DMS53 (cell line): ENCODE measurements at places on chromosomes 11 and 22.

GRCh38 chr22:46589871-46590271 is 30.3 kb upstream of the GRAMD4 start:
- DNase-seq = no peak

- DNase-seq = no peak
These were observed 21.7 kb upstream of the PICK1 start for GRCh38 chr22:38035530-38035885.

GRCh38 chr22:37739035-37739434 is 42.2 kb downstream of the TRIOBP start:
- no peak for DNase-seq

DNA sequence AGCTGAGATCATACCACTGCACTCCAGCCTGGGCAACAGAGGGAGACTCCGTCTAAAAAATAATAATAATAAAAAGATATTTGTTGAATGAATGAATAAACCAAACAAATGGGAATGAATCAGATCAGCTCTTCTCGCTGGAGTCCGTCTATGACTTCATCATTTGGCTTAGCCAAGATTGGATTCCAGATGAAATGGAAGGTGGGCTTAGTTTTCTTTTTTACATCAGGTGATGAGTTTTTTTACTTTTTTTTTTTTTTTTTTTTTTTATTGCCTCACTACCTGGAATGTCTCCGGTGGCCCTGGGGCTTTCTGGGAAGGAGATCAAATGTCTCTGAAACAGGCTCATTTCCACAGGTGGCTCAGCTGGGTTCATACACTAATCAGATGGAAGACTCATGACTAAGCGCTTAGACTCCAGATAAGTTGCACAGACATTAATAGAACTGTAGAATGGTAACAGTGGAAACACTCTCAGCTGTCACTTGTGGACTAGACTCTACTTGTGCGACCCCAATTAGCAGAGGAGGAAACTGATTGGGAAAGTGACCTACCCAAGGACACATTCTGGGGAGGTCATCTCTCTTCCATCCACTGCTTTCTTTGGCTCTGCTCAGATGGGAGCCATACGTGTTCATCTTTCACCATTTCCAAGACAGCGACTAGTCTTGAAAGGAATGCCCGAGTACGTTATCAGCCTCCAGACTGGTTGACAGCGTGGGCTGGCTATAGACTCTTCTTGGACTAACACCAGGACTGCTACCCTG is 20.5 kb upstream of the RBFOX2 start:
- no peak for DNase-seq

- DNase-seq = peak; percentile 65
These were observed 138.7 kb downstream of the TRIM29 start for GRCh38 chr11:119999220-119999619.

DNA sequence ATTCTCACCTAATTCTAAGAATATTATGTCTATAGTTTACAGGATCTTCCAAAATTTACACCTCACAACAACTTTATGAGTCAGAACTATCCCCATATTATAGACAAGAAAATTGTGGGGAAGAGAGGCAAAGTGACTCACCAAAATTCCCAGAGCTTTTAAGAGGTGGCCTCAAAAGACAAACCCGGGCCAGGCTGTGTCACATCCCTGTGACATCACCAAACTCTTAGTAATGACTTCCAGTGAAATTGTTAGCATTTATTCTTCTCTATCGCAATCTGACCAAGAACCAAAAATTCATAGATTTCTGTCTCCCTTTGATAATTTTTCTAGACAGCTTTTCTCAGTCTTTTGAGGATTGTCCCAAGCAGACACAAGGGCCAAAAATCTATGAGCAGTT is 134.3 kb downstream of the SNX19 start:
- no peak for DNase-seq

- DNase-seq = no peak
These were observed 30.6 kb upstream of the DRD2 start for GRCh38 chr11:113505541-113506375.

DNA sequence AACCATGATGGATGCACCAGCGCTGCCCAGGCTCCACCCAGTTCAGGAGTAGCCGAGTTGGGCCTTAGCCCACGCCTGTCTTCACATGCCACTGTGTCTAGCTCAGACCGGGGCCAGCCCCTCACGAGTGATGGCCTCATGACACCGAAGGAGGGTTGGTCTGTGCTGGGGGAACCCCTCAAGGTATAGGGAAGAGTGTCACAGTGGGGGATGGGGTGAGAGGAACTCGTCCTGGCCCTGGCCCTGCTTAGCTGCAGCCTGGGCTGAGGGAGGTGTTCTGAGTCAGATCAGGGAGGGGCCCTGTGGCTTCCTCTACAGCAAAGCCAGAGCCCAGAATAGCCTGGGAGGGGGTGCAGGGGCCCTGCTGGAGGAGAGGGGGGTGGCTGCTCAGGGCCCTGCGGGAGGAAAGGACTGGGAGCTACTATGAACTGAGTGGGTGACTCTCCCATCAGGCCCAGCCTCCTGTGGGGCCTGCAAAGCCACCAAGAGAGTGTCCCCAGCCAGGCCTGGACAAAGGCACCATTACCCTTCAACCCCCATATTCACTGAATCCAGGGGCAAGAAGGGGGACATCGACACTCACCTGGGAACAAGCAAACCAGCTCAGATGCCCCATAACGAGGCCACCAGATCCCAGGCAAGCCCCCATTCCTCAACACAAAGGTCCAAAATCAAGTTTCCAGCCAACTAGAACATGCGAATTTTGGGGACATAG is 41.2 kb downstream of the IGLL5 start:
- DNase-seq = no peak

DNA sequence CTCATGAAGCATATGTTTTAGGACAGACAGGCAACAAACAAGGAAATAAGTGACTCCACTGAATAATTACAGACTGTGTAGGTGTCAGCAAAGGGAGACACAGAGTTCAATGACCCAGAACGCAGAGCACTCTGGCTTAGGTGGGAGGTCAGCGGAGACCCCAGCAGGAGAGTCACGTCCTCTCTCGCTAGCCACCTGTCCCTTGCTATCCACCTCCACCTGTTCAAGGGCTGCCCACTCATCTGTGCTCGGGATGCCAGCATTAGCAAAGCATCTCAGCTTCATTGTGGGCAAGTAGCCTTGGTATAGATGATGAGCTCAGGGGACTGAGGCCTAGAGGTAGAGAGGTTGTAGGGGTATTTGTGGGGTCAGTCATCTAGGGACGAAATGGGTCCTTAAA is 21.8 kb upstream of the ATXN10 start:
- DNase-seq = no peak

GRCh38 chr22:17057959-17058814 is 26.6 kb upstream of the IL17RA start:
- DNase-seq = peak; percentile 75

- no peak for DNase-seq
These were observed 221.2 kb downstream of the SBF2 start for GRCh38 chr11:10072841-10073240.

- DNase-seq = no peak
These were observed 22.8 kb upstream of the TFIP11 start for GRCh38 chr22:26534874-26535602.

DNA sequence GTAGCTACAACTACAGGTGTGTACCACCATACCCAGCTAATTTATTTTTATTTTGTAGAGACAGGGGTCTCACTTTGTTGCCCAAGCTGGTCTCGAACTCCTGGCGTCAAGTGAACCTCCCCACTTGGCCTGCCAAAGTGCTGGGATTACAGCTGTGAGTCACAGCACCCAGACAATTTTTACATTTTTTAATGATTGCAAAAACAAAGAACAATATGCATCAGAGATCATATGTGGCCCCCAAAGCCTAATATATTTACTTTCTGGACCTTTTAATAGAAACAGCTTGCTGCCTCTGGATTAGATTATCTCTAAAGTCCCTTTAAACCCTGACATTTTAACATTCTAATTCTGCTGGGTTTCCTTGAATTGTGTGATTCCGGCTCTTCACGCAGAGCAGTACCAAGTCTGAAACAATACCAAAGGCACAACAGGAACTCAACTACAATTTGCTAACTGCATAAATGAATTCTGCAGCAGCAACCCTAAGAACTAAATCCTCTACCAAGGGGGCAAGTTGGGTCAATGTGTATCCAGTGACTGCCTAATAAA is 25.0 kb downstream of the RAB30 start:
- no peak for DNase-seq

- no peak for DNase-seq
These were observed 21.2 kb downstream of the BLID start for GRCh38 chr11:122094836-122095235.

DNA sequence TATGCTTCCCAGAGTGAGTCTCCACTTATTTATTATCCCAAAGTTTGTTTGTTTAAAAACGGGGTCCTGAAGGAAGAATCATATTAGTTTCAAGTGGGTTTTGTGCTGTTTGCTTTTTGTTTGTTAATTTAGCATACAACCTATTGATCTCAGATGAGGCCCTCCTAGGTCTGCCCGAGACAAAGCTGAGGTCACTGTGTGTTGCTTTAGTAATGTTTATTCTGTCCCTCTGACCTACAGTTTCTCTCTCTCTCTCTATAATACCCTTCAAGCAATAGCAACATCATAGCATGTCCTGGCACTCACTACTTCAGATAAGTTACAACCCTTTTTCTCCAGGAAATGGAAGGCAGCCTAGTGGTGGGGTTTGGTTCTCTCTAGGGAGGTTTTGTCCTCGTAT is 63.4 kb downstream of the AMOTL1 start:
- DNase-seq = peak; percentile 43

GRCh38 chr11:73804712-73805111 is 17.0 kb downstream of the MRPL48 start:
- no peak for DNase-seq

- peak; percentile 74 for DNase-seq
These were observed 789 bp downstream of the SIK2 start for GRCh38 chr11:111602865-111603610.

- DNase-seq = no peak
These were observed 279.3 kb upstream of the B3GAT1 start for GRCh38 chr11:134691295-134691873.

- no peak for DNase-seq
These were observed 717 bp downstream of the MRGPRE start for GRCh38 chr11:3231550-3231850.

- no peak for DNase-seq
These were observed 112.4 kb downstream of the ARHGAP42 start for GRCh38 chr11:100799445-100799844.

- no peak for DNase-seq
These were observed 4.5 kb downstream of the KCNQ1OT1 start for GRCh38 chr11:2694995-2695939.

DNA sequence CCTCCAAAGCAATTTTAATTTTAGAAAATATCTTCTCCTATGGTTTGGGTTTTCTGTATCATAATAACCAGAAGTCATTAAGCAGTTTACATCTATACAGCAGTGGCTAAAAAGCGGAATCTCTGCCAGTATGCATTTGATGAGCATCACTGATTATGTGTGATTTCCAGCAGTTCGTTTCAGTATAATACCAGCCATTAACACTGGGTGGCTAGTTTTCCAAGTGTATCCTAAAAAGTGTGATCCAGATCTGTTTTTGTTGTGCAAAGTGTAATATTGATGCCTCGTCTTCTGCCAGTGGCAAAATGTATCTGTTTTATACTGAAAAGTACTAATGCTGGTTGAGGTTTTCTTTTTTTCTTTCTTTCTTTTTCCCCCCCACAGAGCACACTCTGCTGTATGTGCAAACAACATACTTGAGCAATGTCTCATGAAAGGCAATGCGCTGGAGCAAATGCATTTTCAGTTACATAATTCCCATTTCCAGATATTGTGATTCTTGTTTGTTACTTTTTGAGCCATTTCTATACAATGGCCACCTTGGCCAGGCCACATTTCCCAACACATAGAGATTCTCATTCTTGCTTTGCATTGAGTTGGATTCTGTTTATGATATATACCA is 64.2 kb downstream of the SLC36A4 start:
- DNase-seq = no peak

DNA sequence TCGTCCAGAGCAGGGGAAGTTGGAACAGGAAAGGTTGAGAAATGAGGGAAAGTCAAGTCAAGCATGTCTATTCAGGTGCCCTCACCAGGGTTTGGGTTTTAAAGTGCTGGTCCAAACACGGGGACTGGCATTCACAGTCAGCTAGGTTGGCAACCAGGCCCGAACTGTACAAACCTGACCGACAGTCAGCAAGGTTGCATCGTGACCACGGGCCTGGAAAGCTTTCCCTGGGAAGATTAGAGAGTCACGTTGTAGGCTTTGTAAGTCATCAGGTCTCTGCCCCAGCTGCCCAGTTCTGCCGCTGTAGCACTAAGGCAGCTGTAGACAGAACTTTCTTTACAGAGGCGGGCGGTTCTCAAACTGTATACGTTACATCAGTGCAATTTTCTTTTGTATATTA is 7.4 kb downstream of the KRTAP5-10 start:
- DNase-seq = no peak

GRCh38 chr11:47376107-47376524 is 2.2 kb downstream of the SPI1 start:
- no peak for DNase-seq

DNA sequence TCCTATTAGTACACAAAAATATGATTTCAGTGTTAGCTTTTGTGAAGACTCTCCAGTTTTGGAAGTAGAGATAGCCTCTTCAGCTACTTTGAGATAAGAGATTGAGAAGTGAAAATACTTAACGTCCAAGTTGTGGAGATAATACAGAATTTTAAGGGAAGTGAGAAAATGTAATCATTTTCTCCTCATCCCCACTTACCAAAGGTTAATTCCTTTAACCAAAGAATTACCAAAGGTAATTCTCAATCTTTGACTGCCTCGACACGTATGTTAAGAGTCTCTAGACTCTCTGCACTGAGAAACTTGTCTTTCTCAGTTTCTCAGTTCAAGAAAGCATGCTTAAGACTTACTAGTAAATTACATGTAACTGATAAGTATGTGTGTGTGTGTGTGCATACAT is 15.3 kb downstream of the C11orf54 start:
- DNase-seq = no peak

DNA sequence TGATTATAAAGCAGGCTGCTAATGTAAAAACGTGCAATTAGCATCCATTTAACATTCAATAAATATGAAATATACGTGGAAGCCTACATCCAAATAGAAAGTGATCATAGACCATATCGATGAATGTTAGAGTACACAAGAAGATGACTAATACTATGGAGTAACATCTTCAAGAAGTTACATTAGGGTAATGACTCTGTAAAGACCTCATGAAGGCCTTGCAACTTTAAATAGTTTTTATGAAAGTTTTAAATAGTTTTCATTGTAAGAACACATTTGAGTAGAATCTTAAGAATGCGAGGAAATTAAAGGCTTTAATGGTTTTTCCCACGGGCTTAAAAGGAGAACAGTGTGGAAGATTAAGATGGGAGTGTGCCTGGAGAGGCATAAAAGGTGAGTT is 1.4 kb downstream of the TRIM34 start:
- no peak for DNase-seq

DNA sequence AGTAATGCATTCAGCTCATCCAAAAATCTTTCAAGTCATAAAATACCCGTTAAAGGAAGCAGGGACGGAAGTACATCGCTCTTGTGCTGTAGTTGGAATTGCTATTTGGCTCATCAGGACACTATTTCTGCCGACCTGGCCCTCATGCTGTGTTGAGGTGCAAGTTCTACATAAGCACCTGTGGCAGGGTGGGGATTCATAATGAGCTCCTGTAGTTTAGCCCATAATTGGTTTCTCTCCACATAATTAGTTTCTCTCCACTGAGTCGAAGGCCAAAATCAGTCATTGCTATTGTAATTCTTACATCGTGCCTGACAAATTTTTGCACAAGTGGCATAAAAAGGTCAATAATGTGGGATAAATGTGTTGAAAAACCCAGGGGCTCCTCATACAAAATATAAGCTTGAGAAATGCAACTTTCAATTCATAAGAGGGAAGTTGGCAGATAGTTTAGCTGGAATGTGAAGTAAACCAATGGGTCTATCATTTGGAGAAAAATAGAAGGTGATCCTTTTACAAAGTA is 14.9 kb upstream of the ISX start:
- DNase-seq = no peak
